Right renal cortex interstitium (tissue), 3 donors: ENCODE measurements at places on chromosomes 6 and 20. TPM values are rescaled to one million over a fixed set of nuclear protein-coding genes. Genes with fewer than 3 reads are reported as not detected.

Gene PPIL4
- polyA plus RNA-seq = 65.7 TPM

DNA sequence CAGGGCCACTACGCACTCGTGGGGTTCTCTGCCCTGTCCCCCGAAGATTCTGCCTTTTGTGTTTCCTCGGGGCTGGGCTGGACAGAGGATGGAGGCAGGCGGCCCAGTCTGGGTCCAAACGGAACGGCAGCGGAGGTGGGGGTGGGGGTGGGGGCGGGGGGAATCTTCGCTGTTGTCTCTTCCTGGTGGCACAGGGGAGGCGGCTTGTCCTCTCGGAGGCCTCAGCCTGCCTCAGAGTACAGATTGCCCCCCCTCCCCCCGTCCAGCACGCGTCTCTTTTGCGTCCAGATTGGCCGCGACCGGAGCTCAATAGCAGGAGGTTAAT lies 1.4 kb upstream of the INSM1 start:
- no peak for DNase-seq

- no peak for DNase-seq
These were observed 71.7 kb downstream of the B4GALT5 start for GRCh38 chr20:49641683-49642656.

Gene MEI4
- 2.1 TPM for polyA plus RNA-seq

DNA sequence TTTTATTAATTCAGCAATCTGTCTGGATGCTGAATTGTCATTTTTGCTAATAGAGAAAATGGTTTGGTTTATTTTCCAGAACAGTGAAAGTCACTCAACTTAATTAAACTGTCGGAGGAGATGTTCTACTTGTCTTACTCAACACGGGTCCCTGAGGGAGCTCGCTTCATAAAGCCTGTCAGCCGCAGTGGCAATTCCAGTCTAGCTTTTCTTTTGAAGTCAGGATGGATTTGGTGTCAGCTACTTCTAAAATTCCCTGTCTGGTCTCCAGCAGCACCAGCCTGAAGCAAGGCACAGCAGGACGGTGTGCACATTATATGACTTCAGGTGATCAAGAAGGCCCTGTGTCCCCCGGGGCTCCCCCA lies 261.5 kb downstream of the SLC24A3 start:
- no peak for DNase-seq
